ENCODE measurements at places on chromosomes 6 and 20. TPM values are rescaled to one million over a fixed set of nuclear protein-coding genes. Genes with fewer than 3 reads are reported as not detected.

IP6K3 gene
- total RNA-seq = 42.6 TPM

MAK gene
- total RNA-seq = 0.95 TPM

FNDC1 gene
- total RNA-seq = not detected

SPAG4 gene
- total RNA-seq = 12.7 TPM

ZSCAN31 gene
- 10.6 TPM for total RNA-seq

TNNC2 gene
- total RNA-seq = 1.3 TPM

SYNJ2 gene
- 12.2 TPM for total RNA-seq

DNA sequence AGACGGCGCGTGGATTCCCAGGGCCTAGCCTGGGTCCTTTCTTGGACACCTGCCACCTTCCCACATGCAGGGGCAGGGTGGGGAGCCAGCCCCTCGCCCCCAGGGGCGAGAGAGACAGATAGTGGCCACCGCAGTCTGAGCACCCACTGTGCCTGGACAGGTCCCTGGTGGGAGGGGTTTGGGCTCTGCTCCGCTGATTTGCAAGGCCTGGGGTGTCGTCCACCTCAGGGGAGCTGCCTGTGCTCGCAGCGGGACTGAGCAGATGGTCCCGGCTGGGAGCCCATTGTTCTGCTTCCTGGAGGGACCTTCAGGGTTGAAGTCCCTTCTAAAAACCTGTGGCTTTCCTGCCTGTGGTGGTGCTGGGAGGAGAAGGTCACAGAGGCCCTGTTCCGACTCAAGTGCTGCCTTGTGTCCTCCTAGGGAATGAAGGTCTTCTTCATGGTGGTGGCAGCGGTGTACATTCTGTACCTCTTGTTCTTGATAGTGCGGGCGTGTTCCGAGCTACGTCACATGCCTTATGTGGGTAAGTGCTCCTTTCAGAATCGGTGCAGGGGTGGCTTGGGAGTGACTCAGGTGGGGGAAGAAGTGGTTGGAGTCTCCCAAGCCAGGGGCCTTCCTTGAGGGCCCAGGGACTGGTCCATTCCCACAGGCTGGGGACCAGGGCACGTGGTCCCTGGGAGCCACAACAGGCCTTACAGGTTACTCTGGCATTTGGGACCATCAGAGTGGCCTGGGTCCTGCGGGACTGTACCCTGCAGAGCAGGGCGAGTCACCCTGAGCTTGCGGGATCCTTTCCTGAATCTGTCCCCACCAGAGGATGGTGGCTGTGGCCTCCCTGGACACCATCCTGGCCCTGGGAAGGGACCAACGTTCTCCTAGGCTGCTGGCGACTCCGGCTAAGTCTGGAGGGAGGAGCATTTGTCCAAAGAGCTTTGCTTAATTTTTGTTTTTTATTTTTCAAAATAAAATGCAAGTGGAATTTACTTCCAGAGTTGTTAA lies 19.6 kb downstream of the DYNLT1 start:
- DNase-seq = no peak

DNA sequence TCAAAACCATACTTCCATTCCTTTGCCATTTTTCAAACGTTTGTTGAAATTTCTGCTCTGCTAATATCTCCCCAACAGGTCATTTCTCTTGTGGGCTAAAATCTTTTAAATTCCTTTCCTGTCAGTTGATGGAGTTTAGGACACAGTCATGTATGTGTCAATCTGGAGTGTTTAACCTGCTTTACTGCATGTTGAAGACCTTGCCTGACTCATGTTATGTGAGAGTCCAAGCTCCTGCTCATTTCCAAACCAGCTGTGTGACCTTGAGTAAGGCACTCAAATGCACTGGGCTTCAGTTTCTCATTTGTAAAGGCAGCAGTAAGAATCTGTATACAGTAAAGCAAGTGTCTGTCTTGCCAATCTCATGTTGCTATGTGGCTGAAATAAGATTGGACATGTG lies 171.9 kb upstream of the SPACA1 start:
- no peak for DNase-seq

GRCh38 chr6:92892626-92893170 lies 526.7 kb downstream of the EPHA7 start:
- no peak for DNase-seq

DNA sequence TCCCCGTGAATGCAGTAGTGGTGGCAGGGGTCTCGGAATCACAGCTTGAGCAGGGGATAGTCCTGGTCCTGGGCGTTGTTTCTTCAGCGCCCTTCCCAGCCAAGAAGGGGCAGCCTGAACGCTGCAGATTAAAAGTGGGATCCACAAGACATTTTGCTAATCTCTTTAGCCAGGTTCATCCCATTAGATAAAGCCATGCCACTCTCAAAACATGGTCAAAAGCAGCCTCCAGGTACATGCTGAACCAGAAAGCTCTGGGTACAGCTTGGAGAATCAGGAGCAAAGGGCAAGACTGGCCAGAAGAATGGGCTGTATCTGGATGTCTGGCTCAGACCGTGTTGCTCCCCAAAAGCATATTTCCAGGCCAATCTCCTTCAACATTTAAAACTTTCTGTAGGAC lies at the start of gene PRPH2:
Gene PRPH2 (minus strand): TSS at position 101 of the 400 bp plus-strand sequence. CDS start 263 bp downstream, outside the sequence.
- no peak for DNase-seq

DNA sequence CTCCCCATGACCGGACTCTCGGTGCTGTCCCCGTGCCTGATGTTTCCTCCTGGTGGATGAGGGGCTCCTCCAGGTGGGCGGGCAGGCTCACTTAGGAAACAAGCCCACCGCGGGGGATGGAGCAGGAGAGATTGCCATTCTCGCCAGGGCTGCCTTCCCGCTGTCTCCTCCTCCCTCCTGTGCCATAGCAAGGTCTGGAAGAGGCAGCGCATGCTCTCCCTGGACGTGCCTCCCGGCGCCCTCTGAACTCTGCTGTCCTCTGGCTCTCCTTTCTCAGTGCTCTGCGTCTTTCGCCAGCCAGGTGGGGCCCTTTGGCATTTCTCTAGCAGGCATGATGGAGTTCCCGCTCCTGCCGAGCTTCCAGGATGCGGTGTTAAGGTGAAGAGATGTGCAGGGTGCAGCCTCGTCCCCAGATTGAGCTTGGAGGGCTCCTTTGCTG lies 17.4 kb upstream of the NPEPL1 start:
- DNase-seq = no peak

DNA sequence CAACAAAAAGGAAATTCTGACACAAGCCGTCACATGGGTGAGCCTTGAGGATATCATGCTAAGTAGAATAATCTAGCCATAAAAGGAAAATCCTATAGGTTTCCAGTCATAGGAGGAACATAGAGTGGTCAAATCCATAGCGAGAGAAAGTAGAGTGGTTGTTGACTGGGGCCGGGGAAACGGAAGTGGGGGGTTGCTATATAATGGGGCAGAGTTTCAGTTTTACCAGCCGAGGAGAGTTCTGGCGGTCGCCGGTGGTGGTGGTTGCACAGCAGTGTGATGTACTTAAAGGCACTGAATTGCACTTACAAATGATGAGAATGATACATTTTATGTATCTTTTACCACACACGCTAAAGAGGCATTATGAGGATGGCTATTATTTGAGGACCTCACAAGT lies 4.9 kb downstream of the GPR31 start:
- DNase-seq = no peak

GRCh38 chr20:722822-723644 lies 45.3 kb downstream of the SLC52A3 start:
- DNase-seq = no peak

GRCh38 chr6:34569361-34569973 lies 13.3 kb upstream of the SPDEF start:
- DNase-seq = no peak

GRCh38 chr20:54570561-54570960 lies 95.2 kb downstream of the DOK5 start:
- no peak for DNase-seq

DNA sequence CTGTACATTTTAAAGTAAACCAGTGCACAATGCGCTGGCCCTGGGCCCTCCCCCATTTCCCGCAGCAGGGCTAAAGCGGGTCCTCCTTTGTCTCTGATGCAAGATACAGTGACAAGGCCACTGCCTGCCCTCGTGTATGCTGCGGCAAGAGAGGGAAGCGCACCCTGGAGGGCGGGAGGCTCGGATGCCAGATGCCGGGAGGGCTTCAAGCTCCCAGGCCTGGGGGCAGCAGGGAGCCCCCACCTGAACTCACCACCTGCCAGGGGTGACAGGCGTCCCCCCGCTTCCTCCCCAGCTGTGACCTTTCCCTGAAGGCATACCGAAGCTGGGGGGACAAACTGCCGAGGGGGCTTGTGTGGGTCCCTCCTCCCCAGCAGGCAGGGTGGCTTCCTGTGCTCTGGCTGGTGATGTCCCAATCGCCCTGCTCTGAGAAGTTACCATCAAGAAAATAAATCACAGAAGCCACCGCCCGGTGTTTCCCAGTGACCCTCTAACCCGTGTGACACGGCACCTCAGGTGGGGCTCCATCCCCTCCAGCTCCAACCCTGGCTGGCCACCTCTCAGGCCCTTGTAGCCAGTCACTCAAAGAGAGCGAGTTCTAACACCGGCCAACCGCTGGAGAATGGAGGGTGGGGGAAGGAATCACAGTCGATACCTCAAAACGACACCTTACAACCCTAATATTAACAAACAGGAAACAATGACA lies 203.3 kb downstream of the PREX1 start:
- no peak for DNase-seq
